Stimulated activated CD4-positive, alpha-beta T cell treated with anti-CD3 and anti-CD28 coated beads, Interleukin-12 subunit alpha, Interleukin-12 subunit beta, amount 100 ng/mL, for 4 hours (primary cell): ENCODE measurements at places on chromosomes 5 and 9.

DNA sequence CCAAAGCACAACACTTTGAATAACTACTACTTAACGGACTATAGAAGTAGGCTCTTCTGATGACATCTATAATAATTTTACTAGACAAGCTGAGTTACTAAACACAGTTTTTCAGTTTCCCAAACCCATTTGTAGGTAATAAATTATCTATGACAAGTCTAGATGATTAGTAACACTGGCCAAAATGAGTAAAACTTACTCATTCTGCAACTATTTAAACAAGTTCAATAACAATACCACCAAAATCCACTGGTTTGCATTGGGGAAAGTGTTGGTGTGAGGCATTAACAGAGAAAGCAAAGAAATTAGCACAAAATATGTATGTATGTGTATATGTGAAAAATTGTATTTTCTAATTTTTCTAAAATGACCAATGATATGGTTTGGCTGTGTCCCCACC lies 119.3 kb downstream of the NR2F1-AS1 start:
- no peak for DNase-seq

DNA sequence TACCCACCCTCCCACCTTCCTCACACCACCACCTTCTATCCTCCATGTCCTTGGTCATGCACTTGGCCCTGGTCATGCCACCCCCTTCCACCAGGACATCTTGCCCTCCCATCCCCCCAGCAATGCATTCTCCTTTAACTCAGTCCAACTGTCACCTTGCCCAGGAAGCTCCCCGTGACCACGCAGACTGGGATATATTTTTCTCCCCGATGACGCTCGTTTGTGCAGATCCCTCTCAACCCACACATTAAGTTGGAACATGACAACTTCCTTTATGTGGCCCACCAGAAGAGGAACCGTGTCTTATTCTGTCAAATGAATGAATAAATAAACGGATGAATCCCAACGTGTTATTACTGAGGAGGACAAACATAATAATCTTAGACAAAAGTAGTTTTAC lies 82.8 kb upstream of the TAS2R1 start:
- no peak for DNase-seq

DNA sequence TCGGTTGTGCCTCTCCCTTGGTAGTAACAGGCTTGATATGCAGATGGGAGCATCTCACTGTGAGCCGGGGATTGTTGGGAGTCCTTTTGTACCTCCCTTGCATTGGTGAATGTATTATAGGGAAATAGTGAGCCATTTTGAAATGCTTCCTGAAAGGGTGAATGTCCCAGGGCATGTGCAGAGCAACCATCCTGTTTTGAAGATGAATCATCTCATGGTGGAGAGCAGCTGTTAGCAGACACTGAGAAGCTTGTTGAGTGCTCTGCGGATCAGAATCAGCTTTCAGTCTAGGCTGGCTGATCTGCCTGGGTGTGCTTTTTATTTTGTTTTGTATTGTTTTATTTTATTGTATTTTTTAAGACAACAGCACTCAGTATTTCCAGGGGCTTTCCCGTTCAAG lies 29.7 kb downstream of the SLC36A1 start:
- DNase-seq: no peak

- no peak for DNase-seq
These were observed 145.1 kb upstream of the DAB2 start for GRCh38 chr5:39569857-39570256.

GRCh38 chr5:179284751-179285631 lies 60.3 kb downstream of the ADAMTS2 start:
- no peak for DNase-seq

GRCh38 chr9:3746296-3747275 lies 220.8 kb upstream of the RFX3 start:
- no peak for DNase-seq

DNA sequence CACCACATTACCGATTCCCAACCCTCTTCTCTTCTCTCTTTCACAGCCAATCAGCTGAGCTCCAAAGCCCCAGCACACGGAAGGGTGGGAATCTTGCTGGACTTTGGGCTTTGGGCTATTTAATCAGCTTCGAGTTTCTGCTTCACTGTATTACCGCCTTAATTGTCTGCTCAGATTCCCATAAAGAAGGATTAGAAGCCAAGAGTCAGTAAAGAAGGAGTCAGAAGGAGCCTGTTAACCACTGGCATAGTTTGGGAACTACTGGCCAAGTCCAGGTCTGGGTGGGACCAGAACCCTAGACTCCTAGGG lies 4.4 kb downstream of the SPRY4 start:
- no peak for DNase-seq

- no peak for DNase-seq
These were observed 159.0 kb downstream of the HACD4 start for GRCh38 chr9:20872340-20872977.

GRCh38 chr5:172818081-172818480 lies 16.0 kb upstream of the ERGIC1 start:
- no peak for DNase-seq
